ENCODE measurements at places on chromosomes 2 and 18.

GRCh38 chr2:174124181-174124580, 124.2 kb downstream of the OLA1 start:
- no peak for DNase-seq

DNA sequence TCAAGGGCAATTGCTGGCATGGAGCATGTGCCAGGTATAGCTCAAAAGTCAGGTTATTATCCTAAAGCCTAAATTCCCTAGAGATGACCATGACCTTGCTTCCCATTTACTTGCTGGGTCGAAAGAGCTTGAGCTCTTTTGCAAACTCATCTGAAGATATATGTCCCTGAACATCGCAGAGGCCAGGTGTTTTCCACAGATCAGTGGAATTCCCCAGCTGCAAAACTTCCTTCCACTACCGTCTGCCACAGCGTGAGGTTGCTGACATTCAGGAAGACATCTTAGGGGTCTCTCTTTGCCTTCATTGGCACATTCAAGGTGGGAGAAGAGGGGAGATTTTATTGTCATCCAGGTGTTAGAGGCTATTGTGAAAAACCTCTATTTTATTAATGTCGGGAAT, 171.0 kb downstream of the MIB1 start:
- DNase-seq: no peak

DNA sequence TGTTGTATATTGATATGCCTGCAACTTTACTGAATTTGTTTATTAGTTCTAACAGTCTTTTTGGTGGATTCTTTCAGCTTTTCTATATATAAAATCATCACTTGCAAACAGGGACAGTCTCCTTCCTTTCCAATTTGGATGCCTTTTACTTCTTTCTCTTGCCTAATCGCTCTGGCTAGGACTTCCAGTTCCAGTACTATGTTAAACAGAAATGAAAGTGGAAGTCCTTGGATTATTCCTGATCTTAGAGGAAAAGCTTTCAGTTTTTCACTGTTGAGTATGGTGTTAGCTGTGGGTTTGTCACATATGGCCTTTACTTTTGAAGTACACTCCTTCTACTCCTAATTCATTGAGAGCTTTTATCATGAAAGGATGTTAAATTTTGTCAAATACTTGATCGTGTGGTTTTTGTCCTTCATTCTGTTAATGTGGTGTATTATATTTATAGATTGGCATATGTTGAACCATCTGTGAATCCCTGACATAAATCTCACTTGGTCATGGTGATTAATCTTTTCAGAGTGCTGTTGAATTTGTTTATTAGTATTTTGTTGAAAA, 52.9 kb downstream of the REL start:
- no peak for DNase-seq

GRCh38 chr18:1483385-1483784, 578.7 kb downstream of the ADCYAP1 start:
- no peak for DNase-seq

DNA sequence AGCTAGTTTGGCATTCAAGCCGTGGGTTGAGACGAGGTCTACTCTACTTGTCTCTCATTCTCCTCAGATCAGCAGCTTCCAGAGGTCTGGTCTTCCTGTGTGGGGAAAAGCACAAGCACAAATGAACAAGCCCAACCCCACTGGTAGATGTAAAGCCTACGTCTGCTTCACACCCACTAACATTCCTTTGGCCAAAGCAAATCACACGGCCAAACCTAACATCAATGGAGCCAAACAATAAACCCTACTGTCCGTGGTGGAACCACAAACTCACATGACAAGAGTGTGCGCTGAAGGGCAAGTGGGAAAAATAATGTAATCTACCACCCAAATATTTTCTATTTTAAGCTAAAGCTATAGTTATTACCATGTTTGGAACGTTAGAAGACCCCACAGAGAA, 179.3 kb upstream of the MGAT5 start:
- DNase-seq: no peak

DNA sequence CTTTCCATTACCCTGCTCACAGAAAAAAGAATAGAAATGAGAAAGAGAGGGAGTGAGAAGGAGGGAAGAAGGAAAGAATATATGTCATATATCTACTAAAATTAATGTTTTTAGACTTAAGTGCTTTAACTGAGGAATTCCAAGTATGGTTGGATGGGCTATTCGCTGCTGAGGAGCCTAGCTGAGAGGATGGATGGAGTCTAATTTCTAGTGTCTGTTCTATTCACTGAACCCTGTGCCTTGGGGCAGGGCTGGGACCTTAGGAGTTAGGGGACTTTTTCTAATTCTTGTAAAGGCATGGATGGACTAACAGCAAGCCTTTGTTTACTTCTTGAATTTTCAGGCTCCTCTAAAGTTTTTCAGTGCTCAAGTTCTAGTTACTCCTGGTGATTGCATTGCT, 109.8 kb downstream of the PTRHD1 start:
- no peak for DNase-seq

DNA sequence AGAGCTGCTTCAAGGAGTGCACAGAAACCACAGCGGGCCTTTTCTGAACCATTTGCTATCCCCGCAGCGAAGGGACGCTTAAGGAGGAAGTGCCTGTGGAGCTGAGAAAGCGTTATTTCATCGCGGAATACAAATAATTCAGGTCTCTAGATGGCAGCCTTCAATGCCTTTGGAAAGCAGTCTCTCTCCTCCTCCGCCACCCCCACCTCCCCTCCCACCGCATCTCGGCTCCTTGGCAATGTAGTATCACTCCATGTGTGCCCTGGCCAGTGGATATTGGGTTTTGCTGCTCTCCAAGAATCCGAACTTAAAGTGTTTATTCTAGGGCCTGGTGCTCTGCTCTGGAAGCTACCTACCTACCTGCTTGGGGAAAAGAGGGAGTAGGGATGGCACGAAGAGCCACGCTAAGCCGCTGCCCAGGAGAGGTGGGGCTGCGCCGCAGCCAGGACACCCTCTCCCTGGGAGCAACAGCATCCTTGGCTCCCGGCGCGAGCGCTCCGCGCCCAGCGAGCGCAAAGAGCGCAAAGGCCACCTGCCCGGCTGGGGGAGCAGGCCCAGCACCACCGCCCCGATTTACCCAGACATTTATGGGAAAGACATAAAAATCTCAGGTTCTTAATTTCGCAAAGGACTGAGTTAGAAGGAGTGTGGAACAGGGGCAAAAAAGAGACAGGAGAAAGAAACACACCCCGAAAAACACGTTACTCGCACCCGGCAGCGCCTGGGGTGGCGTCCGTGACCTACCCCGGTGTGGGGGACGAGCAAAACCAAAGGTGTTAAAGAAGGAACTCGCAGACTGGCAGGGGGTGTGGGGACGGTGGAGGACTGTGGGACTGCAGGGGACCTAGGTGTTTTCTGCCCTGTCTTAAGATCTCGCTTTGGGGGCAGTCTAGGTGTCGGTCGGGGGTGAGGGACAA, 1.0 kb downstream of the SPHKAP start:
- DNase-seq: no peak

DNA sequence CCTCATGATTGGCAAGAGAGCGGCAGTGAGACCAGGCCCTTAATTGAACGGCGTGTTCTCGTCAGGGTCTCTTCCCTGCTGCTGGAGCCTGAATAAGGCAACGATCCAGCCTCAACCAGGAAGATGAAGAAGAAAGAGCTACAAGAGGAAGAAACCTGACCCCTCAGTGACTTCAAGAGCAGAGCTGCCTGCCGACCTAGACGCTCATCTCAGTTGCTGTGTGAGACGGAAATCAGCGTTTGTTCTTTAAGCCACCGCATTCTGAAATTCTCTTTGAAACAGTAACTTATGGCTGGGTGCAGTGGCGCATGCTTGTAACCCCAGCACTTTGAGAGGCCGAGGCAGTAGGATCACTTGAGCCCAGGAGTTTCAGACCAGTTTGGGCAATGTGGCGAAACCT, 29.6 kb upstream of the KCNG3 start:
- DNase-seq: no peak

GRCh38 chr2:213932-214693, 49.7 kb downstream of the SH3YL1 start:
- no peak for DNase-seq

DNA sequence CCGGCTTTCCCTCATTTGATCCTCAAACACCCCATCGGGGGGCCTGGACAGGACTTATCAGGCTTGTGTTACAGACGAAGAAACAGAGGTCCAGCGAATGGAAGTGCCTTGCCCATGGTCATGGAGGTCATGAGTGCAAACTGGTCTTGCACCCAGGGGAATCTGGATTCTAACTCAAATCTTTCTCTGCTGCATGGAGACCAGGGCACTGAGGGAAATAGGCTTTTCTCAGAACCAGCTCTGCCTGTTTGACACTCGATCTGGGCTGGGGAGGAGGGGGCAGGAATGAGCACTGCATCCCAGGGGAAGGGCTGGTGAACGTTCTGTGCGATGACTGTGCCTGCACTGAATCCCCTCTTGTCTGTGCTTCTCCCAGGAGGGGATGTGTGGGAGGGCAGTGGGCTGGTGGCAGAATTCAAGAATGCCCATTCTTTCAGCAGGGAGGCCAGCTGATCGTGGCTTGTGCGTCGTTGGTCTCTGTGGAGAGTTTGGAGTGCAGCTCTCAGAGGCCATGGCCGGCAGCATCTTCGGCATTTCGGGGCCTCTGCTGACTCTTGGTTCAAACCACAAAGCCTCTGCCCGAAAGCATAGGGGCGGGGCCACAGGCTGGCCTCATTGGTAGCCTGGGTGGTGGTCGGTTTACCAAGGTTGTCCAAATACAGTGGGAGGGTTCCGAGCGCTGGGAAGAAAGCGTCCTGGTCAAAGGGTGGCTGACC, 171.6 kb downstream of the DDX1 start:
- DNase-seq: no peak

- DNase-seq: no peak
Observed at GRCh38 chr2:48439102-48439501, 90.9 kb upstream of the STON1 start.

DNA sequence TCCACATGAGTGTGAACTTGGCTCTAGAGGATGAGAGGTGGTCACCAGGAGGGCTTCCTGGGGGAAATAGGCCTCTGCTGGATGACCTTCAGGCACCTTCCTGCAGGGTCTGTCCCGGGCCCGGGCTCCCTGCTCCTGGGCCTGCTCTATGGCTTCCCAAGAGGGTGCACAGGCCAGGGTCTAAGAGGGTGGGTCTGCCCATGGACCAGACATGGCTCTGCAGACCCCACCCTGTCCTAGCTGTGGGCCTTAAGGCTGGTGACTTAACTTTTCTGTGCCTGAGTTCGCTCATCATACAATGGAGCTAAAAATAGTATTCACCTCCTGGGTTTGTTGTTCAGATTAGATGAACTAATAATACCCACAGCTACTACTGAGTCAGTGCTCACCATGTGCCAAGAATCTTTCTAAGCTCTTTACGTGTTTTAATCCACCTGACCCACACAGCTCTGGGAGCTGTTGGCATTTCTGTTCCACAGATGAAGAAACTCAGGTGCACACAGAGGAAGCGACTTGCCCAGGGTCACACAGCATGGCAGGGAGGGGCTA, 14.4 kb downstream of the INHBB start:
- no peak for DNase-seq

- DNase-seq: no peak
Observed at GRCh38 chr2:98869272-98869641, 66.8 kb downstream of the CRACDL start.

DNA sequence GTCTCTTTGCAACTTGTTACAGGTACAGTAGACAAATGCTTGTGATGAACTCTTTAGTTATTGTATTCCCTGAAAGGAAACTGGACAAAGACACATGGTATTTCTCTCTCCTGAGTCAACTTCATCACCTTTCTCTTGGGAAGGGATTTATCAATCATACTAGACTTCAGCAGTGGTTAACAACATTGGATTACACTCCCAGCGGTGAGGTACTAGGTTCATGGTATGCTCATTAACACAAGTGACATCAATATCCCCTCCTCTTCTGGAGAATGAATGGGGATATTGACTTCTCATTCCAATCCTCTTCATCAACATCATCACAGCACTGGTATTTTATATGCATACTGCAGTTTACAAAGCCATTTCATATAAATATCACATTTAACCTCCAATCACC, 574.6 kb downstream of the ERBB4 start:
- DNase-seq: no peak

DNA sequence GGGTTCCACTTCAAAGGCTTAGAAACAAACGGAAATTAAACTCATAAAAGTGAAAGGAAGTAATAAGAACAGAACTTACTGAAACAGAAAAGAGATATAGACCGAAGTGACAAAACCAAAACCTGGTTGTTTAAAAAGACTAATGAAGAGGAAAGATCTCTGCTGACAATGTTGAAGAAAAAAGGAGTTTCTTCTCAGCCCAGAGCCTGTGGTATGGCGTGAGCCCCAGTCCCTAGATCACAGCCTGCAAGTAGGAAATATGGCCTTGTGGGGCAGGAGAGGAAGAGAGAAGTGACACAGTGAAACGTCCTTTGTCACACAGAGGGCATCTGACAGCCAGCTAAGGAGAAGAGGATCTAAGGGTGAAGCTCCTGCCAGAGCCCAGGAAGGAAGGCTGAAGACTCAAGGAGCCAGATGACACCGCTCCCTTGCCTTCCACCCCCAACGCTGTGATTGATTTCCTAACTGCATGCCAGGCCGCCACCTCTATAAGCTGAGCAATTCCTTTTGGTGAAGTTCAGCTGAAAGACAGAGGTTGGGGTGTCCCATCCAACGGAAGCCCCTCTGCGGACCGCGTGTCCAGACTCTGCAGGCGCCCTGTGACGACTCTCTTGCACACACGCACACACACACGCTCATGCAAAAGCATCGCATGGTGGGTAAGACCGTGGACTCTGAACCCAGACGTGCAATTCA, 141.1 kb downstream of the HDAC4 start:
- DNase-seq: no peak

DNA sequence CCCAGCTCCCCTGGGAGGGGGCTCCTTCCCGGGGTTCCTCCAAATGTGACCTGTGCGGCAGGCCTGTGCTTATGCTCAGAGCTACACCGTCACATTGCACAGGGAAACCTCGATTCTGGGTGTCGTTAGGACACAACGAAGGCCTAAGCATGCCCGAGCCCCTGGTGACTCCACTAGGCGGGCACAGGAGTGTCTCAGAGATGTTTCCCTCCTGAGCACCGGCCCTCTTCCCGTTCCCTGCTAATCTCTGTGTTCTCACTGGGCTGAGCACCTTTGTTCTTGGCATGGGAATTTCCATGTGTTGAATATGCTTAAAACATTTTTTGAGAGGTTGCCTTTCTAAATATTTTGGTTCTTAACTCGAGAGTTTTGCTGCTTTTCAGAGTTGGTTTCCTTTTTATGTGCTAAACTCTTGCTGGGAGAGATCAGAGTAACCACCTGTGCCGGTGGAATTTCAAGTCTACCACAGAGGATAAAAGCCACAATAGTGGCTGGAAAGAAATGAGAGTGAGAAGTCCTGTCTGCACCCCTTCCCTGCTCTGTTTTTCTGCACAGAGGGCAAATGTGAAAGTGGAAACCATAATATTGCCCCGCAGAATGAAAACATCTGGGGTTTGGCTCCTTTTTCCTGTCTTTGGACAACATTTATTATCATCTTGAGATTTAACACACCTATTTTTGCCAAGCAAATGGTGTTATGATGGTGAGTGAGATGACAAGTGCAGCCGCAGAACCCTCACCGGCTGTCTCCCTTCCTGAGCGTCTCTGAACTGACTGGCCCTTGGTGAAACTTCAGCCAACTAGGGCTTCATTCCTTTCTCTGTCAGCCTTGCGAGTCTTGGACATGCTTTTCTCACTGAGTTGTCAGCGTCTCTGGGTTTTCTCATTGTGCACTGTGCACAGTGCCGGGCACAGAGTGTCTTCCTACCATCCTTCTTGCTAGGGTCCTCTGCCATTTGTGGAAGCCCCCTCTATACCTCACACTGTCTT, 154.1 kb downstream of the VAPA start:
- no peak for DNase-seq

Data from stimulated activated CD8-positive, alpha-beta memory T cell treated with anti-CD3 and anti-CD28 coated beads, Interleukin-2, amount 100 ng/mL, for 48 hours (primary cell).